Right ventricle myocardium inferior (tissue), 1 donor: ENCODE measurements at places on chromosomes 2 and 18.

DNA sequence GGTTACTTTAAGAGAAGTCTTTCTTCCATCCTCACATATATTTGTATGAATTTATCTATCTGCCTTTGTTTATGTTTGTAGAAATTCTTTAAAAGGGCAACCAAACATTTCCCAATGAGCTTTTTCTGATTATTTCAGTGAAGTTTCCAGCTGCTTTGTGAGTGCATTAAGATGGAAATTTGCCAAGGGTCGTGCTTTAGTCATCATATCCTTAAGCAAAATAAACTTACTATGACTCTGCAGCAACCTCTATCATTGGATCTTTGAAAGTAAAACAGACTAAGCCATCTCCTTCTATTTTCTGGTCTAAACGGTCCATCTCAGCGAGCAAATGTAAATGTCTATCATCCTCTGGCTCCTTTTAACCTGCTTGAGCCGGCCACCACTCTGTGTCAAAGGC, 489.3 kb downstream of the SOX11 start:
- no peak for DNase-seq

DNA sequence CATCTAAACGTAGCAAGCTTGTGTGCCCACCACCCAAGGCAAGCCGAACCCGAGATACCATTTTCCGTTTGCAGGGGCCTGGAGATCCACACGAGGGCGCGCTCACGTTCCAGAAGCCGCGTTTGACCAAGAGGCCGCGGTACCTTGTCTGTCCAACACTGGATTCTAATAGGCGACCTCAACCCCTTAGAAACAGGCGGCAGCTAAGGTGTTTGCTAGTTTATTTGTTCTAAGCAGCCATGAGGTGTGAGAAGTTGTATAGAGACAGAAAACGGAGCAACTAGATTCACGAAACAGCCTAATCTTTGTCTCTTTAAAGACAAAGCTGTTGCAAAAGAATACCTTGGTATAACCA, 4.2 kb downstream of the HOXD11 start:
- no peak for DNase-seq

GRCh38 chr2:71776227-71776626, 322.9 kb downstream of the DYSF start:
- DNase-seq = no peak

DNA sequence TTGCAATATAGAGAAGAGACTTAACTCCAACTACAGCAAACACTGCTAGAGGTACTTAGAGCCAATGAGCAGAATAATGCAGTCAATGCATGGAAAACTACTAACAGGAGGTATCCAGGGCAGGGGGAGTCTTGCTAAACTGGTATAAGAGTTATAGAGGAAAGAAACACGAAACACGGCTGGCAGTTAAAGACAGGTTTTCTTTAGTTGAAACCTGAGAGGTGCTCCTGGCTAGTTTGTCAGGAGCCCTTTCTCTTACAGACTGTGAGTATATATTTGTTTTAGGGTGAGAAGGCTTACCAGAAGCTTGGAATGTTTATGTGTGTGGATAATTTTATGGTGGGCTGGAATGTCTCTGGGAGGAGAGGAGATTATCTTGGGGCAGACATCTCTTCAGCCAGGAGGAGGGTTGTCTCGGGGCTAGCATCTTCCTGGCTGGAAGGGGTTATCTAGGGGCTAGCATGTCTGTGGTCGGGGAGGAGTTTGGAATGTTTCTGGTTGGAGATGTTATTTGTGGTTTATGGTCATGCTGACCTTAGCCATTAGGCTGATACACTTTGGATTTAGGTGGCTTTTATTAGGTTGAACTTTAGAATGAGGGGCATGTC, 1048.8 kb downstream of the DPP10 start:
- DNase-seq = no peak
